ENCODE measurements at places on chromosomes 7 and 10.
A peak's percentile ranks its signal among the peaks of the same experiment; 100 is the strongest.

- DNase-seq = no peak
Measured at GRCh38 chr10:590721-591120, 98.7 kb downstream of the DIP2C start.

GRCh38 chr10:114881901-114882300, 56.1 kb upstream of the TRUB1 start:
- DNase-seq = no peak

GRCh38 chr10:19629567-19629966, 186.7 kb upstream of the PLXDC2 start:
- DNase-seq = no peak

DNA sequence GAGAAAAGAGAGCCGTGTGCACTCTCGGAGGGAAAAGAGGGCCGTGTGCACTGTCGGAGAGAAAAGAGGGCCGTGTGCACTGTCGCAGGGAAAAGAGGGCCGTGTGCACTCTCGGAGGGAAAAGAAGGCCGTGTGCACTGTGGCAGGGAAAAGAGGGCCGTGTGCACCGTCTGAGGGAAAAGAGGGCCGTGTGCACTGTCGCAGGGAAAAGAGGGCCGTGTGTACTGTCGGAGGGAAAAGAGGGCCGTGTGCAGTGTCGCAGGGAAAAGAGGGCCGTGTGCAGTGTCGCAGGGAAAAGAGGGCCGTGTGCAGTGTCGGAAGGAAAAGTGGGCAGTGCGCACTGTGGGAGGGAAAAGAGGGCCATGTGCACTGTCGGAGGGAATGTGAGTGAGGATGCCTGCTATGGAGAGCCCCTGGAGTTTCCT, 188.7 kb downstream of the DNAJB6 start:
- DNase-seq = no peak

- DNase-seq = no peak
Measured at GRCh38 chr10:99292159-99292558, 37.0 kb upstream of the CNNM1 start.

- DNase-seq = no peak
Measured at GRCh38 chr10:110612629-110613028, 31.5 kb upstream of the RBM20 start.

GRCh38 chr10:63128443-63128842, 4.7 kb upstream of the NRBF2 start:
- DNase-seq = no peak

- no peak for DNase-seq
Measured at GRCh38 chr7:114852293-114852692, 69.6 kb upstream of the MDFIC start.

DNA sequence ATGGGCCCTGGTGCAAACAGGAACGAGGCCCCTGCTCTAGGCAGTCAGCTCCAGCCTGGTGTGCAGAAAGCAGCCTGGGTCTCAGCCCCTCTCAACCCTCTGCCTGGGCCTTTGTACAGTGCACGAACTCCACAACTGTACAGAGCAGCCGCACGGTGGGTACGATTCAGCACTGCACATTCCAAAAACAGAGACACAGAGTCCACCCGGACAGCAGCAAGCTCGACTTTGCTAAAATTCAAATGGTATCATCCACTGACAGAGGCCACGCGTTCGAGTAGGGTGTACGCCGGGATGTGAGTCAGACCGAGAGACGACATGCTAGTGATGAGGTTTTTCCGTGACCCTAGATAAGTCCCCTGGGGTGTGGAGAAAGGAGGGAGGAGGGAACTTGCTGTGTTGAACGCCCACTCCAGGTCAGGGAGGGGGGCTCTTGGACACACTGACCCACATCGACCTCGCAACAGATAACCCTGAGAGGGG, 65.6 kb upstream of the PDGFA start:
- DNase-seq = no peak

DNA sequence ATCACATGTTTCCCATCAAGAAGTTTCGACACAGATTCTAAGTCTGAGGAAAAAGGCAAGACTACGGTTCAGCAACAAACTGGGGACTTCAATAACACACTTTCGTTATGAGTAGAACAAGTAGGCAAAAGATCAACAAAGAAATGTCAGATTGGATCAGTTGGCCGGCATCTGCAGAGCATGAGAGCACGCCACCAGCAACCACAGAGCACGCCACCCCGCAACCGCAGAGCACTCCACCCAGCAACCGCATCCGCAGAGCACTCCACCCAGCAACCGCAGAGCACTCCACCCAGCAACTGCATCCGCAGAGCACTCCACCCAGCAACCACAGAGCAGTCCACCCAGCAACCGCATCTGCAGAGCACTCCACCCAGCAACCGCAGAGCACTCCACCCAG, 89.7 kb upstream of the FAM20C start:
- DNase-seq = no peak

- no peak for DNase-seq
Measured at GRCh38 chr10:104350127-104350635, 3.5 kb upstream of the CFAP58 start.

GRCh38 chr10:3805791-3806461, 20.9 kb upstream of the KLF6 start:
- DNase-seq = peak; percentile 48

DNA sequence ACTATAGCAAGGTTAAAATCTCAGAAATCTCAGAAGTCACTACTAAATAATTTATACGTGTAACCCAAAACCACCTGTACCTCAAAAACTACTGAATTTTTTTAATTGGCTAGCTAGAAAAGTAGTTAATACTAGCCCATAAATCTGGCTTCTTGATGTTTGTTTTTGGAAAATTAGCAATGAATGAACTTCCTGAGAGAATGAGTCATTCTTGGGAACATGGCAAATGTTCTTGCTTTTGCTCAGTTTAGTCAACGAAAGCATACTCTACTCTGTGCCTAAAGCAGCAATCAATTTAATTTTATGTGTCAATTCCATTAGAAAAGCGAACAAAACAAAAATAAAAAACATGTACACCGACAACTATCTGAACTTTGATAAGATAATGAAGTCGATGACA, 69.2 kb downstream of the SEMA3E start:
- DNase-seq = no peak

DNA sequence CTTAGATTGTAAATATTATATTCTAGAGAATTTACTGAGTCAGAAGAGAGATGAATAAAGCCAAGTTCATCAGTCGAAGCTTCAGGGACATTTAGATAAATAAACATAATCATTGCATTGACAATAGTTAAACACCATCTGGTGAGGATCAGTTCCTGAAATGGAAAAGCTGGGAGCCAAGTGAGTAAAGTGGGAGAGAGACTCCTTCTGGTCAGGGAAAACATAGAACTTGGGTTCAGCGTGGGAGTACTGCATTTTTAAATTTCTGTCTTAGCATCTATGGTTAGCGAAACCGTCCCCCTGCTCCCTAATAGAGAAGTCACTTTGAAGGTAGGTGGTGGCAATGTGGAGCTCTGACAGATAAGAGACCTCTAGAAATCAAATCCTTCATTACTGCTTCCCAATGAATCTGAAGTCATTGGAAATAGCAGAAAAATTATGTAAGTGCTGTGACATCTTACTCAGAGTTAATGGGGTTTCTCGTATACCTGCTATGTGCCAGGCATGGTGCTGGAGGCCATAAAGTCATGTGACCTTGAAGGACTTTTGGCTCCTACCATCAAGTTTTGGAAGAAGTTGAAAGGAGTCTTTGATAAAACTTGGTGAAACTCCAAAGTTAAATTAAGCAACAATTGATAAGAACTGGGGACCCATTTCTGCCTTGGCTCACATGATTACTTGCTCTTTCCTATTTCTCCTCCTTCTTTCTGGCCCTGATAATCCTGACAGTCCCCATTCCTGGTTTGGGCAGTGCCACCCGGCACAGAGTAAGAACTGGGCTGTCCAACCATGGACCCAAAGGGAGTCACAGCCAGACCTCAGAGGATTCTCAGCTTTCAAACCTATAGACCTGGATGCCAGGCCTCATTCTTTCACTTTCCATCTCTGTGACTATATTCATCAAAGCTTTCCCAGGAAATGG, 211.2 kb downstream of the C7orf25 start:
- DNase-seq = no peak

DNA sequence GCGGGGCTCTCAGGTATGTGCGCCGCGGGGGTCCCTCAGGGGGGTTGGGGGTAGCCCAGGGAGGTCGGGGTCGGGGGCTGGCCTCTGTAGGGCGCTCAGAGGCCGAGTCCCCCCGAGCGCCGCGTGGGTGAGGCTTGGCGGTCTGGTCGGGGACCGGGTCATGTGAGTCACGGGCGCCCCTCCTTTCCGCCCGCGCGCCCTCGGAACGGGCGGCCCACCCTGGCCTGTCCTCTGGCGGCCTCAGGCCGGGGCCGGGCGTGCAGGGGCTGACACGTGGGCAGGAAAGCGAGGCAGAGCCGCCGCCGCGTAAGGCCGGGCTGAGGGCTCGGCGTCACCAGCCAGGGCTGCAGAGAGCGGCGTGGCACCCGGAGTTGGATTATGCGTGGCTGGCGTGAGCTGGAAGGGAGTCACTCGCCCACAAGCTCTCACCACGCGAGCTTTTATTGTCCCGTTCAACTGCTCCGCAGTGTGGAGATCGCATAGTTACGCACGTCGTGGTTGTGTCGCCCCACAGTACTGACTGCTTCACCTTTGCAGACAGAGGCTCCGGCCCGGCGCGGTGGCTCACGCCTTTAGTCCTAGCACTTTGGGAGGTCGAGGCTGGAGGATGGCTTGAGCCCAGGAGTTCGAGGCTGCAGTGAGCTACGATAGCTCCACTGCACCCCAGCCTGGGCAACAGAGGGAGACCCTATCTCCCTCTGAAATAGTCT, 385 bp downstream of the SHLD2 start:
- peak; percentile 44 for DNase-seq

- DNase-seq = no peak
Measured at GRCh38 chr10:7033031-7033430, 377.8 kb downstream of the SFMBT2 start.

GRCh38 chr10:7428673-7429350, 18.0 kb upstream of the SFMBT2 start:
- no peak for DNase-seq

DNA sequence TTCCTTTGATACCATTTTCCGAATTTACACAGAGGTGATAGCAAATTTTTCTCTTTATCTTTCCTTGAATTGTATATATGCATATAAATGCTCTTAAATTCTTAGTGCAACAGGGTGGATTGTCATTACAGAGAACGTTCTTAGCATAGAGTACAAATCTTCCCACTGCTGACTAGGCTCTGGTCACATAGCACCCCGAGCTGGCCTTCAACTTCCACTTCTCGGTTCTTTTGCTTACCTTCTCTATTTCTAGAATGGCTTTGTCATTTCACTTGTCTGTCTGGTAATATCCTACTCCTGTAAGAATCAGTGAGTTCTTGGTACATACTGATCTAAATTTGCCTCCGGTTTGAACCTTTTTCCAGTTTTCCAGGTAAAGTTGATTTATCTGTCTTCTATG, 13.4 kb downstream of the ADIRF start:
- no peak for DNase-seq

GRCh38 chr7:24733414-24734060, 23.7 kb downstream of the GSDME start:
- DNase-seq = no peak

DNA sequence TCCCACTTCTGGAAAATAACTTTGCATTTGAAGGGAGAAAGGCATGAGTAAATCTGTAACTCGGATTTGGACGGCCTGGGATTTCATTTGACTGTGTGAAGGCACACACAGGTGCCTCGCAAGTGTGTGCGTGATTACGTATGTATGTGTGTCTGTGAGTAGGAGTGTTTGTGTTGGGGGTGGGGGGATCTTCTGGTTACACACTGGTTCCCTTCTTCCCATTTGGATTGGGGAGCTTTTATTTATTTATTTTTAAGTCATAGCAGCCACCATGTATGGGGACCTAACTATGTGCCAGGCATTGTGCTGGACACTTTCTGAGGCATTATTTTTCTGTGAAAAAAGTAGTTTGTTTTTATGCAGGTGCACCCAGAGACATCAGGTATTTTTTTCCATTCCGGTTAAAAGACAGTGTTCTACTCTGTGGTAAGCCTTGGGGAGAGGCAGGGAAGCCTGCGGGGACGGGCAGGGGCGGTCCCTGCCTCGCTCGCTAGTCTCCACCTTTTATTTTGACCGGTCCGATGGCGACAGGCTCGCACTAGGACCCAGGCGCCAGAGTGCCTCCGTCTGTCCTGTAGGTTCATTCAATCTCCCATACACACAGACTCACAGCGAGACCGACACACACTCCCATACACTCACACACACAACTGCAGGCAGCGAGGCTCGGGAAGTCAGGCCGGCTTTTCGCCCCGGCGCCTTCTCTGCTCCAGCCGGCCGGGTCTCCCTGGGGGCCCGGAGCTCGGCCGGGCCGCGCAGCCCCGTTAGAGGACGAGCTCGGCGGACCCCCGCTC, at the start of gene MXI1:
Gene MXI1 (plus strand): TSS at position 595 of the 794 bp plus-strand sequence. CDS start 204 bp downstream, outside the sequence.
- DNase-seq = no peak

DNA sequence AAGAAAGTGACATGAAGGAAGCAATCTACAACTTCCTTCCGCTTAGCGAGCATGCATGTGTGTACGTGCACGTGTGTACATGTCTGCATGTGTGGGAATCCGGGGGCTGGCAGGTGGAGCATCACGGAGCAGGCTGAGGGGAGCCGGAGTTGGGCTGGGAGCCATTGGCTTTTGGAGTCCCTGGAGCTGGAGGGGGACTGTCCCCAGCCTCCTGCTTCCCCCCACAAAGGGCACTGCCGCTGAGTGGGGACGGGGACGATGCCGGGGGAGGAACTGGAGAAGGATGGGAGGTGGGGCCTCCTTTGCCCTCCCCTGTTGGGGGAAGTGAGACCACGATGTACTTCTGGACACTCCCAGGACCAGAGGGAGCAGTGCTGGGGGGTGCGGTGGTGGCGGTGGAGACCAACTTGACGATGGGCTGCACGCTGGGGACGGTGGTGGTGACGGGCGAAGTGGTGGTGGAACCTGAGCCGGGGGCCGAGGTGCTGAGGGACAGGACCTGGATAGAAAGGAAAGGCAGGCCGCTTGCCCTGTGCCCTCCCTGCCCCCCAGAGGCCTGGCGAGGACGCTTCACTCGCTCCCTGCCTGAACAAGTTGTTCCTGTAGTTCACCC, 5.8 kb downstream of the AP4M1 start:
- DNase-seq = no peak

GRCh38 chr10:27628621-27629020, 117.0 kb downstream of the MKX start:
- no peak for DNase-seq

DNA sequence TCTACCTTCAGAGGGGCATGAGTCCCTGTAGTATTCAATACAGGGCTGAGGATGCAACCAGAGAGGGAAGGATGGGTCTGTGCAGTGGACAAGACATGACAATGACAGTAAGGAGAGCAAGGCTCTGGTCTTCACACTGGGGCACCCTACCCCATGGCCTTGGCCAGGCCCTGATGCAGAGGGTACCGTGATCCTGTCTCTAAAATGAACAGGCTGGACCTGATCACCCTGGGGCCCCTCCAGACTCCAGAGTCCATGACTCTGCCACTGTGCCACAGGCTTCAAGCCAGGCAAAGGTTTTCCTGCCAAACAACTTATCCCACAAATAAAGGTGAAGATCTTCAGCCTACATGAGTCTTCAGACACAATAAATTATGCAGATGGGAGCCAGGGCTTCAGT, 4.9 kb downstream of the MAT1A start:
- DNase-seq = no peak

GRCh38 chr7:129740574-129741410, 129.3 kb downstream of the NRF1 start:
- DNase-seq = no peak

- DNase-seq = no peak
Measured at GRCh38 chr7:119969054-119969453, 303.9 kb upstream of the KCND2 start.

- no peak for DNase-seq
Measured at GRCh38 chr7:78073609-78074382, 275.2 kb downstream of the PHTF2 start.

- DNase-seq = no peak
Measured at GRCh38 chr10:24851629-24852028, 100.8 kb downstream of the PRTFDC1 start.

GRCh38 chr10:46296641-46297141, 9.9 kb downstream of the ANTXRL start:
- no peak for DNase-seq

GRCh38 chr10:125451319-125451718, 231.6 kb downstream of the TEX36 start:
- no peak for DNase-seq

Measured in activated T-helper 1 cell treated with anti-CD3 and anti-CD28 coated beads, Interleukin-2, amount 50 U/mL, for 16 hours (primary cell).